ENCODE measurements at places on chromosomes 6 and 20. TPM values are rescaled to one million over a fixed set of nuclear protein-coding genes. Genes with fewer than 3 reads are reported as not detected.

The ASIP gene
- not detected for total RNA-seq

The BNIP5 gene
- total RNA-seq = not detected

DNA sequence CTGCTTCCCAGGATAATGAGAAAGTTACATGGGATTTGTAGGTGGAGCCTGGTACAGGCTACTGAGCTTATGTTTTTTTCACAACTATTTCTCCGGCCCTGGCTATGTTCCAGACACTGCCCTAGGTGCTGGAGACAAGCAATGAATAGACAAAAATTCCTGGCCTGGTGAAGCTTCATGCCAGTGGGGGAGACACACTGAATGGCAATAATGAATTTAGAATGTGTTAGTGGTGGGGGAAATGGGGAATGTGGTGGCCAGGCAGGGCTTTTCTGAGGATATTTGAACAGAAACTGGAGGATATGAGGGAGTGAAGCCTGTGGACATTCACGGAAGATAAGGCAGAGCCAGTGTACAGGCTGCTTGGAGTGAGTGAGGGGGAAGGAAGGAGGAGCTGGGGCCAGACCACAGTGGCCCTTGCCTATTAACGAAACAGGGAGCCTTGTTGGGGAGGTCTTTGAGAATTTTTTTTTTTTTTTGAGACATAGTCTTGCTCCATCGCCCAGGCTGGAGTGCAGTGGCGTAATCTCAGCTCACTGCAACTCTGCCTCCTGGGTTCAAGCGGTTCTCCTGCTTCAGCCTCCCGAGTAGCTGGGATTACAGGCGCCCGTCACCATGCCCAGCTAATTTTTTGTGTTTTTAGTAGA, 6.6 kb downstream of the FOXS1 start:
- DNase-seq = no peak

DNA sequence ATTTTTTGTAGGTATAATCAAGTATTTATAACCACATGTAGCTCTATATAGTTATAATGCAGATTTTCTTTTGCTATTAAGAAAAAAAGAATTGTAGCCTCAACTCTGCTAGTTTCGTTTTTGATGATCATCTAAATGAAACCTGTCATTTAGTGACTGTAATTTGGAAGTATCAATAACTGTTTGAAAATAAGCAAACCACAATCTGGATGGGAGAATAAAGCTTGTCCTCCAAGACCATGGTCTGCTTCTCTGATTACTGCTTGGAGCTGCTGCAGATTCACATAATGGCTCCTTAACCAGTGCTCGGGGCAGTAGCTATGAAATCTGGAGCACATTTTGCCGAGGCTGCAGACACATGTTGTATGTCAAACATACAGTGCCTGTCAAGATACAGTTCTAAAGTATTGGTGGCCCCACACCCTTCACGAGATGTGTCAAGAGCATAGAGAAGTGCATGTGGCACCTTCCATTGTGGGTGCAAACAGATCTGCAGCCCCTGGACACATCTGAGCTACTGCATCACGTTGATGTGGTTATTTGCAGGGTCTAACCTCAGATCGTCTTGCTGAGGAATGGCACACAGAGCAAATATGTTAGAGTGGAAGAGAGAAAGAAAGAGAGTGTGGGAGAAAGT, 255.7 kb upstream of the SUPT3H start:
- no peak for DNase-seq

GRCh38 chr6:56909115-56909907, 45.6 kb upstream of the BEND6 start:
- DNase-seq = no peak

The NEDD9 gene
- 107 TPM for total RNA-seq

The TREM1 gene
- 20.6 TPM for total RNA-seq

DNA sequence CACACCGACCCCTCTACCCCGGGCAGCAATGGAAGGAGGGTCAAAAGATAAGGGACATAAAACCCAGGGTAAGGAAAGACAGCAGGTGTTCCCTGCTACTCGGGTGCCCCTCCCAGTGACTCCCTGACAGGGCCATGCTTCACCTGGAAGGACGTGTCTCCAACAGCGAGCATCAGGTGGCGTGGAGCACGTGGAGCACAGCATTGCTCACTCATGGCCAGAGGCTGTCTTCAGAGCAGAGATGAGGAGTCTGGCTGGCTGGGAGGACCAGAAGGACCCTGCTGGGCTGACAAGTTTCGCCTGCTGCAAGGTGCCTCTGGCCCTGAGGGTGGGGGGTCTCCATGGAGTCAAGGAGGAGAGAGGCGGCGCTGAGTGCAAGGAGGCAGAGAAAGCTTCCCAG, 15.3 kb upstream of the CDH22 start:
- DNase-seq = no peak

DNA sequence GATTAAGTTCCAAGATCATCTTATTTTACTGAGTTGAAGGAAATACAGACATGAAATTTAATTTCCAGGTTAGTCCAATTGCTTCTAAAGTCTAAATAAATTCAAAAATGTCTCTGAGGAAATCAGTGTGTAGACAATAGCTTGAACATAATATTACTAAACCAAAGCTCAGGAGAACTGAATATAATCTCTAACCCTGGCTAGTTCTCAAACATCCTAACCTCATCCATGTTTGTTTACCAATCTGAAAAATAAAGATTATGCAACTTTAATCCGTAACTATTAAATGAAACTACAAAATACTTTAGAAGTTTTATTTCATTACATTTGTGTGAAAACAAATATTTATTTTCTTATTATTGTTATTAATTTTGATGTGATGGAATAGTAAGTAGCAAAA, 387.2 kb downstream of the TBC1D32 start:
- no peak for DNase-seq

The HCK gene
- 35.1 TPM for total RNA-seq

DNA sequence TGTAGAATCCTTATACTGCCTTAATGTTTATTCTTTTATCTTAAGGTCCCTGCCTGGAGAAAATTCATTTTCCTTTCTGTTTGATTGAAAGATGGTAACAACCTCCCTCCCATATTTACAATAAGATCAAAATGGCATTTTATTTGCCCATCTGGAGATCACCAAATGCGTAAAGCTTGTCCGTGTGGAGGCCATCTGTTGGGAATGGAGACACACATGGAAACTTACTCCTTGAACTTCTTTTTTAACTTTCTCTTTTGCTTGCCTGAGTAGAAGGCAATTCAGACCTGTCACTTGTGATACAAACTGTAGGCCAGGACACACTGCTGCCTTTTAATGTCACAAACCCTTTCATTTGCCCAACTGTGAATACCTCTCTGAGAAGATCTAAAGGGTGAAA, 144.8 kb upstream of the CEP162 start:
- DNase-seq = no peak

The VSX1 gene
- total RNA-seq = not detected

GRCh38 chr6:160990847-160991405, 643 bp upstream of the MAP3K4 start:
- no peak for DNase-seq

- DNase-seq = no peak
Observed at GRCh38 chr6:132736239-132736638, 21.5 kb downstream of the VNN2 start.

DNA sequence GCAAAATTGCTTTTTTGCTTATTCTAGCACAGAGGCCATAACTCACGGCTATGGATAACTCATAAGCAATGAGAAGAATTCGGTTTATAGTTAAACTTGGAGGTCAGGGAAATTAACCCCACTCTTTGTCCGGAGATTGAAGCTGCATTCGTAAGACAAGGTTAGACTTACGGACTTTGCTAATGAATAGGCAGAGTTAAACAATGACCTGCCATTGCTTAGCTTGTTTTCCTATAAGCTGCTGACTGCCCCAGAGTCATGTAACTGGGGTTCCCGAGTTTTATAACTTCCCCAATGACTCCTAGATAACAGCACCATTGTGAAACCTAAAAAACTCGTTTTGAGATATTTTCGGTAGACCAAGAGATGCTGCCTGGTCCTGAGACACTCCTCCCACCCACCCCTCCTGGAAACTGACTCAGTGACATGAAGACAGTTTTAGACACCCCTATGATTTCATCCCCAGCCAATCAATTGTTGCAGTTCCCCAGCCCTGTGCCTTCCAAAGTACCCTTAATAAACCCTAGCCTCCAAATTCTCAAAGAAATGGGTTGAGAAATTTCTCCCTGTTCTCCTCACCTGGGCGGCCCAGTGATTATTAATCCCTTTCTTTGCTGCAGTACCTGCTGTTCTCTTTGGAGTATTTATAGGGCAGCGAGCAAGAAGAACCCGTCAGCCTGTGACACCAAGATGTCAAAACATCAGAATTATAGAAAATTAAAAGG, 33.1 kb upstream of the MCUR1 start:
- DNase-seq = no peak

Measured in mesenteric fat pad (tissue), 1 donor.